ENCODE measurements at places on chromosomes 13 and 19.

DNA sequence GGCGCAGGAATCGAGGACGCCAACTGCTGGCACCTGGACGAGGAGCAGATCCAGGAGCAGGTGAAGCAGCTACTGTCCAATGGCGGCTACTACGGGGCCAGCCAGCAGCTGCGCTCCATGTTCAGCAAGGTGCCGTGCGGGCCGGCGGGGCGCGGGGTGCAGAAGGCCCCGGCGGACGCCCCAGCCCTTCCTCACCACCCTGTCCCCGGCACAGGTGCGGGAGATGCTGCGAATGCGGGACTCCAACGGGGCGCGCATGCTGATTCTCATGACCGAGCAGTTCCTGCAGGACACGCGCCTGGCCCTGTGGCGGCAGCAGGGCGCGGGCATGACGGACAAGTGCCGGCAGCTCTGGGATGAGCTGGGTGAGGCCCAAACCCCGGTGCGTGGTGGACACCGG lies 13.6 kb downstream of the ZSWIM4 start:
- DNase-seq, result no peak

DNA sequence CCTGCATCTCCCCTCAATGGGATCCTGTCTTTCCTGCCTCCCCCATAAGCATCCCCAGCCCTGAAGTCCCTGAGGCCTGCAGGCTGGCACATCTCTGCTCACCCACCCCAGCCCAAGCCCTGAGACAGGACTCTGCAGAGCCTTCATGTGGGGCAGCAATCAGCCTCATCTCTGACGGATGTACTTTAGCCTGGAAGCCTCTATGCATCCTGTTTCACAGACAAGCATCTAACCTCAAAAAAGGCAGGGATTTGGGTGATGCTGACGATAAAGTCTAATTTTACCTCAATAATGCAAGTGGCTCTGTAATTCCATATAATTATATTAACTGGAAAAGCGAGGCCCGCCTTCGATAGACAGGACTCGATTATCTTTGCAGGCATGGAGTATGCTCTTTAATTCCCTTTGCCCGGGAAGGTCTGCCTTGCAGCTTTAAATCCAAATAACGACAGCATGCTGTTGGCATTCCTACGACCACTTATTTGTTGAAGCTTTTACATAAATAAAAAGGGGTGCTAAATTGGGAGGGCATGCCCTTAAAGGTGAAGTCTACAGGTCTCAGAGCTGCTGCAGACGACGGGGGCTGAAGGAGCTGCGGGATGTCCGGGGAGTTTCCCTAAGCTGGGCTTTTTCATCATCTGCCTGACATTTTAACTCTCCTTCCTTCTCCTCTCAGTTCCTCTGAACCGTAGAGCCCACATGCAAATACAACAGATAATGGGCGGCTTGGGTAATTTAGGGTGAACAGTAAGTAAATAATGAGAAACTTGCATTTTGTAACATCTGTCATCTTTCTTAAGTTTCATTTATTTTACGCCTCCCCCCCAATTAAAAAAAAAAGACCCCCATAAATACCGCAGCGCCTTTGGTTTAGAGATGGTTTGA lies 211.5 kb downstream of the URI1 start:
- no peak for DNase-seq

GRCh38 chr13:76646946-76647345 lies 239.3 kb downstream of the KCTD12 start:
- no peak for DNase-seq

- DNase-seq, result no peak
Measured at GRCh38 chr19:15976836-15977689, 28.3 kb downstream of the OR10H4 start.

Data from CD4-positive, alpha-beta T cell treated with Interleukin-4 for 1 hour (primary cell).